ENCODE measurements at places on chromosomes 6 and 20.

DNA sequence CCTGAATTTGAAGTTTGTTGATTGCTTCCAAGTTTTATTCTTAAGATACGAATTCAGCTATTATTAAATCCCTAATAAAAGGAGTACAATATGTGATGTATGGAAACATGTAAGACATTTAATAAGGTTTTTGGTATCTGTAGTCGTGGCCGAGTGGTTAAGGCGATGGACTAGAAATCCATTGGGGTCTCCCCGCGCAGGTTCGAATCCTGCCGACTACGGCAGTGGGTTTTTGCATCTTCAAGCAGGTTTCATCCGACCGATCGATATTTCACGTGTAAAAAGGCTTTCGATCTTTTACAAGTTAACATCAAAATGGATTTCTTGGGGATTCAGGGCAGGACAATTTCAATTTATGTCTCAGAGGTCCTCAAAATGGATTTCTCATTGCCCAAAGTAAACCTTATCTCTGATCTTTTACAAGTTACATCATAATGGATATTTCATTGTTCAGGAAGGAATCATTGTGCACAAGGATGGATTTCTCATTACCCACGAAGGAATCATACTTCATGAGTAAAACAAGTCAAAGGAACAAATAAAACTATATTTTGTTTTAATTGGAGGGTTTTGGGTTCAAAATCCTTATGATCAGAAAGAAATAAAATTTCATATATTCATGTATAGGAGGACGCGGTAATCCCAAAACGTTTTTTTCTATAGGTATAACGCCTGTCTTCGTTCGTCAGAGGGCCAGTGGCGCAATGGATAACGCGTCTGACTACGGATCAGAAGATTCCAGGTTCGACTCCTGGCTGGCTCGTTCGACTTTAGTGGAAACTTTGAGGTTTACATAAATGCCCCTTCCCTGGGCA, 37.3 kb upstream of the BTN3A2 start:
- DNase-seq: no peak

DNA sequence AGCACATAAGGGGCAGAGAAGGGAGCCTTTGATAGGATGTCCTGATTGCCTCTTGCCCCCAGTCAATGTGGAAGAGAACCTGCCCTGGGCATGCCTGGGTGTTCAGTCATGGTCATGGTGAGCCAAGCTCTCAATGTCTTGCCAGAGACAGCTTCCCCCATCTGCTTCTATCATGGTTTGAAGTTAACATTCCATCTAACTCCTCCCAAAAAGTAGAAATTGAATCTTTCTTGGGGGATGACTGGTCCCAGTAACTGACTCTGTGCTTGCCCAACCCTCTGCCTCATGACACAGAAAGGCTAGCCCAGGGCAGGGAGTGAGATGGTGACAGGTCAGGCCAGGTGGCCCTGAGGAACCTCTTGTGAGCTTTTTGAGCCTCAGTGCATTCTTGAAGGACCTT, 60.1 kb downstream of the ADTRP start:
- no peak for DNase-seq

GRCh38 chr6:39029156-39030011, 19.2 kb upstream of the GLP1R start:
- DNase-seq: no peak

DNA sequence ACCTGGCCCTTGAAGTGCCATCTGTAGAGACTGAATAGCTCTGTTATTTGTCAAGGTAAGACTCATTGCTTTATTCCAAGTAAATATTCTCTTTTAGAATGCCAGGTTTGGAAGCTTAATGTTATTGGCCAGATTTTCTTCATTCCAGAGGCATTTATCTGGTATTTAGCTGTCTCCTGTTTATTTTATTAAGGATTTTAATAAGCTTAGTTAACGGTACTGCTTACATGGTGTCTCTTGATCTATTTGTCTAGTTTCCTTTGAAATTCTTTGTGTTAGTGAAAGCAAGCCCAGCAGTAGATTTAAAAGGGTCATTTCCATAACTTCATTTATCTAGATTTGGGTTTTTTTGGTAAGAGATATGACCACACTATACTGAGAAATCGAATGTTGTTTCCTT, 7.7 kb downstream of the RALY start:
- no peak for DNase-seq

GRCh38 chr20:33460711-33461110, 17.1 kb upstream of the SNTA1 start:
- no peak for DNase-seq

GRCh38 chr20:46350201-46350985, 42.1 kb upstream of the CDH22 start:
- no peak for DNase-seq

GRCh38 chr6:139003751-139004150, 15.7 kb upstream of the REPS1 start:
- DNase-seq: no peak

- no peak for DNase-seq
Observed at GRCh38 chr20:14375416-14375985, 38.1 kb upstream of the FLRT3 start.

- DNase-seq: no peak
Observed at GRCh38 chr6:112214739-112215269, 39.6 kb downstream of the LAMA4 start.

DNA sequence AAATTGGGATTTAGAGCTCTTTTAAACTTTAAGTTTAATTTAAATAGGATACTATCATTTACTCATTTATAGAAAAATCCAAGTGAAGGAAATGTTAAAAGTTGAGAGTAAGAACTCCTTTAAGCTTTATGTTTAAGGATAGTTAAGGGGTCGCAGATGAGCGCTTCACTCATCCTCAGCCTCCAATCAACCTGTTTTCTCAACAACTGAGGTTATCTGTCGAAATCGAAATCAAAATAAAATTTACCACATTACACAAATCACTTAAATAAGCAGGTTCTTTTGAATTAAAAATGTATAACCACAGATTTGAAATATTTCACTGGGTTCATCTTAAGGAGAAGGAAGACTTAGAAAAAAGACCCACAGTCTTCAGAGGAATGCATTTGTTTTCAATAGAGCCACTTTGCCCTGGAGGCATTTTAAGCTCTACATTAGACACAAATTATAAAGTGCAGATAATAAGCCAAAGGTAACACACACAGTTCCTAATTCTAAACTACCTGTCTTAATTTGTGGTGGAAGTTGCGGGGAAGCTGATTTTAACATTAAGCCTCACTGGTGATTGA, 5.5 kb downstream of the PAX1 start:
- no peak for DNase-seq

DNA sequence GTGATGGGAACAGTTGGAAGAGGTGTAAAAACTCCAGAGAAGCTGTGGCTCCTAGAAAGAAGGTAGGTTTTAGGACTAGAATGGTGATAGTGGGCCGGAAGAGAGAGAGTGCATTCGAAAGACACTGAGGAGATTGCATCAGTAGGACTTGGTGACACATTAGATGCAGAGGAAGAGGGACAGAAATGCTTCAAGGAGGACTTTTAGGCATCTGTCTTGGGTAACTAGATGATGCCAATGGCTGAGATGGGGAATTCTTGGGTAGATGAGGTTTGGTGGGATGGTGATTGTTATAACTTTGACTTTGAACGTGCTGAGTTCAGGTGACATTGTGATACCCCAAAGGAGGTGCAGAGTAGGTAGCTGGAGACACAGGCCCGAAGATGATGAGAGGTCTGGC, 196.5 kb downstream of the GMPR start:
- DNase-seq: no peak

GRCh38 chr6:28064272-28064671, 16.1 kb upstream of the ZNF165 start:
- DNase-seq: no peak

DNA sequence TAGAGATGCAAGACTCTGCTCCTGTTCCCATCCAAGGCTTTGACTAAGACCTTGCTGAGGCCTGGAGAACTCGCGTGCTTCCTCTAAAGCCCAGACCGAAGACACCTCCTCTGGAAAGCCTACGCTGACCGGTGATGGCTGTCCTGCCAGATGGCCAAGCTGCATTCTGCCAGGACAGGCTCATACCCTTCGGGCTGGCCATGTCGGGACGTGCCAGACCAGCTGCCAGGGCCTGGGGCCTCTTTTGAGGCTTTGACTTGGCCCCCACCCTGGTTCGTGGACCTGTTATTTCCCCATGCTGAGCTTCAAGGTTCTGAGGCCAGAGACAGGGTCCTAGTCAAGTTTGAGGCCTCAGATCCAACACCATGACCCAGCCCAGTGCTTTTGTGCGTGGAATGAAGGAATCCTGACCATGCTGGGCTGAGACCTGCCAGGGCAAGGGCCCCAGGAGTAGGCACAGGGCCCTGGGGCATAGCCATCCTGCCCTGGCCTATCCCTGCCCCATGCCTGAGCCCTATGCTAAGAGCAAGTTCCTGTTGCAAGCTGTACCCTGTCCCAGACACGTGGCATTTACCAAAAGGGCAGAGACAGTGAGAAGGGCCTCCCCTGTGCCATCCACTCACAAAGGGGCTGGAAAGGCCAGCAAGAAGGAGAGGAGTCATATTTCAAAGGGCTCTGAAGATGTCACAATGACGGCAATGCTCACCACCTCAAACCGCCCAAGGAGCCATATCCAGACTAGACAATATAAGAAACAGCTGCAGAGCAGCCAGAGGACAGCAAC, 42.8 kb downstream of the MRPL14 start:
- DNase-seq: no peak

DNA sequence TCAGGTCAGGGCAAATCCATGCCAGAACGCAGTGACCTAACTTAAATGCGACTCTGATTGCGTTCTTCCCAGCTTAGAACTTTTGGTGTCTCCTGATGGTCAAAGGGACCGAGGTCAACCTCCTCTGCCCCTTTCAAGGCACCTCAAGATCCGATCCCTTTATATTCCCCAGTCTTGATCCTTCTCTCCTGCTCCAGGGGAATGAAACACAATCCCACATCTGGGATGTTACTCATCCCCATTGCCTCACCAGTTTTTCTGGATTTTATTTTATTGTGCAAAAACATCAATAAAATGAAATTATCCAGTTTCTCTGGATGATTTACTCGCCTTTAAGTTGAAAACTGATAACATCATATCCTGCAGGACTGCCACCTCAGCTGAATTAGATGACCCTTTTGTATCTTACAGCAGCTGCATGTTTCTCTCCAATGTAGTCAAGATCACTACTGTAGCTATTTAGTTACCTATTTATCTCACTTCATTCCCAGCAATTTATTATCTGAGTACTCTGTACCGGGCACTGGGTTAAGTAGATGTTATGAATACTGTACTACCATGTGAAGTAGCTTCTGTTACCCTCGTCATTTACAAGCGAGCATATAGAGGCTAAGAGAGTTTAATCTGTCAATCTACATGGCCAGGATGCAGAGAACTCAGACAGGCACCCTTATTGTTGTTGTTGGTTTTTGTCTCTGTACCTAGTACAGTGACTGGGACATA, 44.0 kb downstream of the IRAK1BP1 start:
- DNase-seq: no peak

- no peak for DNase-seq
Observed at GRCh38 chr6:69232496-69232895, 564.3 kb downstream of the LMBRD1 start.

DNA sequence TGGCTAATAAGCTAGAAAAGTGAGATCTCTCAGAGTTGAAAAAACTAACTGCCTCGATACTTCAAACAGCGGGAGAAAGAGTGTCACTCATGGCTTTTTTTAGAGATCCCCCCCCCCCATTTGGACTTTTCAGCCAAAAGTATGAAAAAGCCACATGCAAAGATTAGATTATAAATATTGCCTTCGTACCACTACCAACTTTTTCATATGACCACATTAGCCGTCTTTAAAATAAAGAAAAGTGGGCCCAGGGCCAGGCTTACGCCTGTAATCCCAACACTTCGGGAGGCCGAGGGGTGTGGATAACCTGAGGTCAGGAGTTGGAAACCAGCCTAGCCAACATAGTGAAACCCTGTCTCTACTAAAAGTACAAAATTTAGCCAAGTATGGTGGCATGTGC, 4.4 kb downstream of the PGK2 start:
- no peak for DNase-seq

- no peak for DNase-seq
Observed at GRCh38 chr6:16803294-16804200, 42.3 kb upstream of the ATXN1 start.

Measured in activated T-helper 1 cell treated with anti-CD3 and anti-CD28 coated beads, Interleukin-2, amount 50 U/mL, for 16 hours (primary cell).